ENCODE measurements at places on chromosomes 6 and 20. TPM values are rescaled to one million over a fixed set of nuclear protein-coding genes. Genes with fewer than 3 reads are reported as not detected.

The TPBG gene
- total RNA-seq, result 7.2 TPM

The SLC22A7 gene
- total RNA-seq, result 0.23 TPM

The RCAN2 gene
- total RNA-seq, result 42.7 TPM

The RAET1L gene
- total RNA-seq, result 0.23 TPM

The EHMT2 gene
- 78.0 TPM for total RNA-seq

The IFT52 gene
- 76.4 TPM for total RNA-seq

The LY6G6C gene
- not detected for total RNA-seq

The BEND6 gene
- total RNA-seq, result 47.3 TPM

The MEI4 gene
- 2.1 TPM for total RNA-seq
